Stimulated activated CD8-positive, alpha-beta memory T cell treated with anti-CD3 and anti-CD28 coated beads, Interleukin-2, amount 100 ng/mL, for 48 hours (primary cell): ENCODE measurements at places on chromosomes 16 and 17.

GRCh38 chr16:20344611-20345010 lies 7.9 kb downstream of the UMOD start:
- DNase-seq = no peak

DNA sequence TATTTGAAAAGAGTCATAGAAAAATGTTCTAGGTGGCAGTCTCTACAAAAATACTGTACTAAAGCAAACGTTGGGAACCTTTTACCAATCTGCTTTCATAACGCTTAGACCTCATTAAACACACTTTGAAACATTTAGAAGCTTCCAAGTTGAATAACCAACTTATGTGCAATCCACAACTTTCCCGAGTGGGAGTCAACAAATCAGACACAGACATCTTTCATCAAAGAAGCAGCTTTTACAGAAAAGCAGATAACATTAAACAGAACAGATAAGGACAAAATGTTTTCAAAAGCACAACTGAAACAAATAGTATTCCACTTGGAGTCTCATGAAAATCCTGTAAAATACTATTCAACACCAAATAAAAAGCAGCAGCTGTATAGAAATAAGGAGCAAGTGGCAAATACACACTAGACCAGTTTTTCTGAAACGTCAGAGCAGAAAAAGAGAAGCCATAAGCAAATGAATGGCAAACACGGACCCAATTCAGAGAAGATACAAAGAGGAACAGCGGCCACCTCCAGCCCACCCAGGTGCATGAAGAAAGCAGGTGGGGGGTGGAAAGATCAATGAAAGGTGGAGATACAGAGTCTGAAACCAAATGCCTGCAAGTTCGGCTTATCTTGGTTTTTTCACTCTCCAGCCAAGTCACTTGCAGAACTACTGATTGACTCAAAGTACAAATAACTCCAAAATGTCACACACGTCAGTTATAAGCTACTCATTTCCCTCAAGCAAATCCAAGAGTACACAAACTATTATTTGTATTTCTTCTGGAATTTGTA lies 18.4 kb upstream of the FBF1 start:
- DNase-seq = no peak

DNA sequence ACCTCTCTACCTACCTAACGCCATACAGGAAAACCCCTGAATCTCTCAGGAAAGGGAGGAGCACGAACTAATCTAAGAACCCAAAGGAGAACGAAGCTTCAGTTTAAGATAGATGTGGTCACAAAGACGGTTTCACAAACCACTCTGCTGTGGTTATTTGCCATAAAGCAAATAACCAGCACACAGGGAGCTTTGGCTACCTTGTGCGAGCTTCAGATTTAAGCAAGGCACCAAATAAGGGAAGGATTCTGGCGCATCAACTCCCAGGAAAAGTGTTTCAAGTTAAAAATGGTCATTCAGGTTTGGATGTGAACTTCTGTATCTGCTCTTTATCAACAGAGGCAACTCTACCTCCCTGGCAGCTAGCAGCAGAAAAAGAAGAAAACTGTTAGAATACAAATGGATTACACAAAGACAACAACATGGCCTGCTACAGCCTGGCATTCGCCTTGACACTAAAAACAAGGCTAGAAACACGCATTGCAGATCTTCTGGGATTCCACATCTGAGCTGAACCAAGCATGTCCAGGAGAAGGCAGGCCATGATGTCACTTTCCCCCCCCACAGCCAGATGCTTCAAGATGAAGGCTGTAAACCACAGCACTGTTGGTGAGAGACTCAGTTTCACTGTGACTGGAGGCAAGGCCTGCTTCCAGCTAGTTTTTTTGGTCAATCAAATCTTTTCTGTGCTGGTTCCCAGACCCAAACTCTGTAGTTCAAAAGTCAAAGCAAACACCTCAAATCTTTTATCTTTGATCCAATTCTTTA lies 43.6 kb downstream of the SMG6 start:
- DNase-seq = peak; percentile 73

GRCh38 chr17:76268991-76269981 lies 4.1 kb downstream of the UBALD2 start:
- DNase-seq = no peak

DNA sequence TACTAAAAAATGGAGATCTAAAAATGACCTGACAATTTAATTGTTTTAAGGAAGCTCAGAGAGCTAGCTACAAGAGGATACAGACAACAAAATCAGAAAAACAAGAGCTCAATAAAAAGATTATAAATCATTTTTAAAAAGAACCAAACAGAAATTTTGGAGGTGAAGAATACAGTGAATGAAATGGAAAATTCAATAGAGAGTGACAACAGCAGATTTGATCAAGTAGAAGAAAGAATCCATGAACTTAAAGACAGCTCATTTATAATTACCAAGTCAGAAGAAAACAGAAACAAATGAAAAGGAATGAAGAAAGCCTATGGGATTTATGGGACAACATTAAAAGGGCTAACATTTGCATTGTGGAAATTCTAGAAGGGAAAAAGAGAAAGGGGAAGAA lies 136.6 kb upstream of the CACNG5 start:
- no peak for DNase-seq

DNA sequence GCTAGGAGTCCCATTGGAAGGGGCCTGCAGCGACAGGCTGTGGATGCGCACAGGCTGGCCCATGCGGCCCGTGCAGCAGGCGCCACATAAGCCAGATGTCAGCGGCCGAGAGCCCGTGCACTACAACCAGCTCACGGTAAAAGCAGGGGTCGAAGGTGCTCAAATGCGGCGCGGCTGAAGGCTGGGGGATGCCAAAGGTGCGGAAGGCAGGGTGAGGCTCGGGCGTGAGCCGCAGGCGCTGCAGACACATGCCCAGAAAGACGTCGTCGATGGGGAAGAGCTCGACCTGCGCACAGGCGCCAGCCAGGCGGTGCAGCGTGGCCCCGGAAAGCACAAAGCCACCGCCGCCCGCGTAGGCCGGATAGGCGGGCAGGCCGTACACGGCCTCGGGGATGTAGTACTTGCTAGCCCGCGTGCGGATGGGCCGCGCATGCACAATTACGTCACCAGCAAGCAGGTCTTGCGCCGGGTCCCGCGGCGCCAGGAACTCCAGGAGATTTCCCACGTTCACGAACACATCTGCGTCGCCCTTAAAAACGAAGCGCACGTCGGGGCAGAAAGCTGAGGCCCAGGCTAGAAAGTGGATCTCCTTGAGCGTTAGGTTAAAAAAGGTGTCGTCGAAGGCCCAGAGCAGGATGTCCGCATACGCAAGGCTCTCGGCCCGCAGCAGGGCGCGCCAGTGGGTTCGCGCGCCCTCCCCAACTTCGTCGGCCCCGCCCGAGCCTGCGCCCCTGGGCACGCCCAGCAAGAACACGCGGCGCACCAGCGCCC lies 1.3 kb downstream of the B3GNT9 start:
- DNase-seq = no peak

DNA sequence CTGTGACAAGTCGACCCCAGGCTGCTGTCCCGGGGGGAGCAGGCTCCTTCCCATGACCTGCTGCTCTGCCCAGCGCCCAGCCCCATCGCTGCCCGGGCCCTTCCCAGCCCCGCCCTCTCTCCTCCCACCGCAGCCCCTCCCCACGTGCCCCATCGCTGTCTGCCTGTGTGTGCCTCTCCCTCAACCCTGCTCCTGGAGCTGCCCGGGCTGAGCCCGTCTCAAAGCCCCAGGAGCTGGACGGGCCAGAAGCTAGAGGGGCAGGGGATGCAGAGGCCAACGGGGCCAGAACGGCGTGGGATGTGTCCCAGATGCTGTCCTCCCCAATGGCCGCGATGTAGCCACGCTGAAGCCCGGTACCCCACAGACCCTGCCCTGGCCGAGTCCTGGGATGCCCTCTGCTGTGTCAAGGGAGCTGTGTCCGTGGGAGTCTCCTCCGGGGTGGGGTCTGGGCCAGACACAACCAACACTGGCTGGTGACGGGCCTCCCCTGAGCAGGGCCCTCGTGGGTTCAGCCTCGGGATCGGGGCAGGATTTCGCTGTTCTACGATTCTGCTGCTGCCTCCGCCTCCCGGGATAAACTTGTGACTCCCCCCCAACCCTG lies 118.2 kb upstream of the ZNF750 start:
- no peak for DNase-seq

DNA sequence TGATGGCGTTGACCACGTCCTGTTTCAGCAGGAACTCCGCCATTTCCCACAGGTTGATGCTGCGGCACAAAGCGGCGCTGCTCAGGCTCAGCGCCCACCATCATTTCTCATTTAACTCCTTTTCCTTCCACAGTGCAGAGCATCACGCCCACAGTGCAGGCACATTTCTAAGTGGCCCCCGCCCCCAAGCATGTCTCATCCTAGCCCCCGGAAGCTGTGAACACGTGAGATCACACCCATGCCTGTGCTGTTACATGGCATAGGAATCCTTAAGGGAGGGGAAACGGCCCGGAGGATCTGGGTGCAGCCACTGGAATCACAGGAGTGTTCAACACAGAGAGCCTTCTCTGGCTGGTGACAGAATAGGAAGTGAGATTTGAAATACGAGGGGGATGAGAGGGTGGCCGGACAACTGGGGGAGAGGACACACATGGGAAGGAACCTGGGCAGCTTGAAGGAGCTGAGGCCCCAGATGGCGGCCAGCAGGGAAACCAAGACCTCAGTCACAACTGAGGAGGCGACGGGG lies 4.7 kb downstream of the NAGPA start:
- DNase-seq = no peak

- DNase-seq = peak; percentile 34
These were observed 576 bp downstream of the EPOP start for GRCh38 chr17:38674014-38674748.

- DNase-seq = no peak
These were observed 1.3 kb downstream of the FOXC2 start for GRCh38 chr16:86567701-86568581.

- no peak for DNase-seq
These were observed 280.0 kb downstream of the TMEM114 start for GRCh38 chr16:8310323-8310722.

DNA sequence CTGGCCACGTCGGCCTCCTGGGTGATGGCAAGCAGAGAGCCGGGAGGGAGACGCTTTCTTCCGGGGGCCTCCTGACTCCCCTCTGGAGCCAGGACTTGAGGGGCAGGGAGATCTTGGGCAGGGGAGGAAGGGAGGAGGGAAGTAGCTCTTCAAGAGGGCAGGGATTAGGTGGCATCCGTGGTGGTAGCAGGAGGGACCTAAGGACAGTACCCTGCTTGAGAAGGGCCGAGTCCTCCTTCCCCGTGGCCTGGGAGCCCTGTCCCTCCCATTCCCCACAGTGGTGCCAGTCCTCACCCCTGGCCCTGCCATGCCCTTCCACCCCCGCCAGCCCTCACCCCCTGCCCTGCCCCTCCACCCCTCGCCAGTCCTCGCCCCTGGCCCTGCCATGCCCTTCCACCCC lies 12.6 kb downstream of the TAX1BP3 start:
- no peak for DNase-seq

GRCh38 chr16:31094088-31094423 lies 541 bp downstream of the VKORC1 start:
- no peak for DNase-seq

- DNase-seq = no peak
These were observed 10.0 kb downstream of the CMC2 start for GRCh38 chr16:80996688-80997138.

DNA sequence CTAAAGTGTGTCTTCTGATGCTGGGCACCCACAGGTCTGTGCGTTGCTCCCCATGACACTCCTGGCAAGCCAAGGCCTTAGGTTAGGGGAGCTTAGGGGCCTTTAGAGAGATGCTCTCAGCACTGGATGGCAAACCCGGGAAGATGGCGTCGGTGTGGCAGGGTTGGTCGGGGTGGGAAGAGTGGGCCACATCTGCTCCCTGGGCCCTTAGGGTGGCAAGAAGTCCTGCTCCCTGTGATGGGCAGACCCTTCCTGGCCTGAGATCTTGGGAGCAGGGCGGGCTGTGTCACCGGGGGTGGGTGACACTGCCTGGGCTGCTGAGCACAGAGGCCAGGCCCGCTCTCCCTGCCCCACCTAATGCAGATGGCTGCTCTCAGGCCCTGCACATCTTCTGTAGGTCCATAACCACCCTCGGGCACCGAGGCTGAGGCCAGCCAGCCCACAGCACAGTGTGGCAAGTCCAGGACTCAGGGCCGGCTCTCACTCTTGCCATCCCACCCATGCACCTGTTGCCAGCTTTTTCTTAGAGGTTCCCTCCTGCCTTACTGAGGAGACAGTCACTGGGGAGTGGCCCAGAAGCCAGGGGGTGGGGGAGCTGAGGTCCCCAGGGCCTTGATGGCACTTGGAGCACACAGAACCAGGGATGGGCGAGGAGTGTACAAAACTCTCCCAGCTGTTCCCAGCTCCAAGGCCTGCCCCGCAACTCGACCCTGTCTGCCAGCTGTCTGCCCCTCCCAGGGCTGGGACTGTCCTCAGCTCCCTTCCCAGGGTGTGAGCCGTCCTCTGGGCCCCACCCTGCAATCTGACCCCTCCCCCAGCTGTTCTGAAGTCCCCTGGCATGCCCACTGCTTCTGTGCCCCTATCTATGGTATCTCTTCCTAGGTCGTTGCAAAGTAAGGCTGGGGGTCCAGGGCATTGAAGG lies 4.4 kb upstream of the MTSS2 start:
- no peak for DNase-seq

GRCh38 chr17:10292057-10292937 lies 80.5 kb downstream of the MYH13 start:
- DNase-seq = no peak

DNA sequence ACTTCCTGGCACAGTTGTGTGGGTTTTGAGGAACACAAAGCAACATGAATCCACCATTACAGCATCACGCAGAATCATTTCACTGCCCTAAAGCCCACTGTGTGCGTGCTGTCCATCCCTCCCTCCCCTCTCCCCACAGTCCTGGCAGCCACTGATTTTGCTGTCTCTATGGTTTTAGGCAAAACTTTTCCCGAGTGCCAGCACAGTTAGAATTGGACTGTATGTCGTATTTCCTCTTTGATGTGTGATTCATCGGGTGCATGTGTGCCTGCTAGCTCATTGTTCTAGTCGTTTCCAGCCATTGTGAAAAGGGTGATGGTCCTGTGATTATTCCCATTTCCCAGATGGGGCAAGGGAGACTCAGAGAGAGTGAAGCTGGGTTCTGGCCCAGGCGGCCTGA lies 12.7 kb downstream of the KLHL36 start:
- DNase-seq = no peak

GRCh38 chr16:22337849-22338635 lies 36.4 kb downstream of the CDR2 start:
- no peak for DNase-seq

DNA sequence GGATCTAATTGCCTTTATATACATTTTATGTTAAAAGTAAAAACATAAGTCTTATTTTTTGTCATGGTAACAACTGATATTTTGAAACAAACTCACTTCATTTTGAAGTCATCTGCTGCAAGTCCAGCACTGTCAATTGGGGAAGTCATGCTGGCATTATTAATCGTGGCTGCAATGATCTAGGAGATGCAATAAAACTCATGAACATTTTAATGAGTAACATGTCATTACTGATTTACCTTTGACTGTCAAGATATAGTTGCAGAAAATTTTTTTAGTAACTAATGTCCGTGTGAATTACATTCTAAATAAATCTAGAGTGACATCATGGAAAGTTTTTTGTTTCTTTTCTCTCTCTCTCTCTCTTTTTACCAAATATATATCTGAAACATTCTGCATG lies 17.3 kb upstream of the KRT24 start:
- DNase-seq = no peak

- no peak for DNase-seq
These were observed 6.4 kb downstream of the CCL18 start for GRCh38 chr17:36070427-36070826.

- no peak for DNase-seq
These were observed 18.9 kb downstream of the TVP23A start for GRCh38 chr16:10799736-10800135.

- no peak for DNase-seq
These were observed 14.0 kb upstream of the BAIAP2 start for GRCh38 chr17:81020767-81021497.
